GM23248 (cell line): ENCODE measurements at places on chromosomes 13 and 19. TPM values are rescaled to one million over a fixed set of nuclear protein-coding genes. Genes with fewer than 3 reads are reported as not detected.

DNA sequence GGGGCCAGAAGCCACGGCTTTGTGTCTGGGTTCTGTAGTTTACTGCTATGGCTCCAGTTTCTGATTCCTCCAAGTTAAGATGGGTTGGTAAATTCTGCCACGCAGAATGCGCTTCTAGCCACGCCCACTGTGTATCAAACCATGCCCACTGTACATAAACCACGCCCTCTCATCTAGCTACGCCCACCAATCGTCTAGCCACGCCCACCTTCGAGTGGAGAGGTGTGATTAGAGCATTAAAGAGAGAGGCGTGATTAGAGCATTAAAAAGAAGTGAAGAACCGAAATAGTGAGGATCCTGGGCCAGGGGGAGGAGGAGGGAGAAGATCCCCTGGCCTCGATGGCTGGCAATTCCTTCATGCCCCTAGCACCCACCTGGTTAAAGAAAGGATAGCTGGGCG, 43.7 kb upstream of the ADGRE5 start:
- peak; percentile 46 for DNase-seq

GRCh38 chr13:77267362-77267761, 59.5 kb downstream of the MYCBP2 start:
- DNase-seq: peak; percentile 75

DNA sequence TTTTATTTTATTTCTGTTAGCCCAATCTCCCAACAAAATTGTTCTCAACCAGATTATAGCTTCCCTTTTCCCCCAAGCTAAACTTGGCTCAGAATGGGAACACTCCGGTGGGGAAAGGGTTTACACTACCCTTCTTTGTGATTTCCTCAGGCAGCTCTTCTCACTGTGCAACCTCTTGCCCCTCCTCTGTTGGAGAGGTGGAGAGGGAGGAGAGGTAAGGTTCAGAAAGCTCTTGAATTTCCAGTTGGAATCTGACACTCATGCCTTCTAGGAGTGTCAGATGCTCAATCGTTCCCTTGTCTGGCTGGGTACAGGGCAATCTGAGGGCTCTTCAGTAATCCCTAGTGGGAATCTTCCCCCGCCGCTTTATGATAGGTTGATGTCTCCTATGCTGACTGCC, 486.1 kb upstream of the KLF12 start:
- DNase-seq: no peak

STOML3 gene
- not detected in 2 replicates for total RNA-seq

- DNase-seq: no peak
These were observed 7.1 kb downstream of the SPRED3 start for GRCh38 chr19:38395381-38396114.

GRCh38 chr19:34409189-34410164, 5.3 kb downstream of the PDCD2L start:
- no peak for DNase-seq

TTYH1 gene
- not detected in 2 replicates for total RNA-seq

C1QTNF9B gene
- not detected in 2 replicates for total RNA-seq

PRR20D gene
- total RNA-seq: not detected in 2 replicates

DNA sequence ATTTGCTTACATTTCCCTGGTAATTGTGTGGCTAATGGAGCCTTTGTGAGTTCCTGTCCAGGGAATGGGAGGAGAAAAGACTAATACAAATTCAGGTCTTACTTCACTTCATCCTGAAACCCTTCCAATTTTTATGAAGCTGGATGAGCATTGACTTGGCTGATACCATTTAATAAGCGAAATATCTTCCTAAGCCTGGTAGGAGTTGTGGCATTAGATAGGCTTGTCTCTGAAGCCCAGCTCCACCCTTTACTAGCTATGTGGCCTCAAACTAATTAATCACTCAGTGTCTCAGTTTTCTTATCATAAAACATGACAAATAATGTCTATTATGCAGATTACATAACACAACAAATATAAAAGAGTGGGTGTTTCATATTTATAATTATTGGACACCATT, 106.3 kb downstream of the FGF9 start:
- DNase-seq: no peak

DNA sequence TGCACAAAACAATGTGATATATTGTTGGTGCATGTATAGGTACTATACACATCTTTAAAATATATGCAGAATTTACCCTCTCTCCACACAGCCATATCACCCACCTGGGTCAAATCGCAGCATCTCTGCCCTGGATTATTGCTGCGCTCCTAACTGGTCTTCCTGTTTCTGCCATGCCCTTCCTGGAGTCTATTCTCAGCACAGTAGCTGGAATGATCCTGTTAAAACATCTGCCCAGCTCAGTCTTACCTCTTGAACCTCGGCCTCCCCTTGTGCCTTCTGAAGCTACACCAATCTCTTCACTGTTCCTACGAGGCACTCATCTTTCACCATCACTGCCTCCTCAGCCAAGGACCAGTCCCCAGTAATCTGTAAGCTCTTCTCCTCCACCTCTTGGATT, 25.5 kb upstream of the TNFRSF19 start:
- no peak for DNase-seq

DNA sequence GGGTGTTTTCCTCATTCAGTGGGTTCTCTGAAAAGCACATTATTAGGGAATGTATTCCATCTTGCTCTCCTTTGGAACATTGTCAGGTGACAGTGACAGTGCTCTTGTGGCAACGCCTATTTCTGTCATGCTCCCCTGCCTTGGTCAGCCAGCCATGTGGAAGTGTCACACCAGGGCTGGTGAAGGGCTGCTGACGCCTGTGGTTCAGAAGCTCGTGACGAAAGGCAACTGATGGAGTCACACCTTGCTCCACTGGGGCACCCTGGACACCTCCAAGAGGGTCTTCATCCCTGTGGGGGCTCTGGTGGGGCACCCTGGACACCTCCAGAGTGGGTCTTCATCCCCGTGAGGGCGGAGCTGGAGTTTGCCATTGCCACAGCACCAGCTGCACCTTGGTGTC, 68.9 kb upstream of the GPR183 start:
- DNase-seq: no peak

PSG3 gene
- total RNA-seq: not detected in 2 replicates

LGI4 gene
- 0.86 TPM in 1 of 2 replicates, not detected in the other for total RNA-seq

DNA sequence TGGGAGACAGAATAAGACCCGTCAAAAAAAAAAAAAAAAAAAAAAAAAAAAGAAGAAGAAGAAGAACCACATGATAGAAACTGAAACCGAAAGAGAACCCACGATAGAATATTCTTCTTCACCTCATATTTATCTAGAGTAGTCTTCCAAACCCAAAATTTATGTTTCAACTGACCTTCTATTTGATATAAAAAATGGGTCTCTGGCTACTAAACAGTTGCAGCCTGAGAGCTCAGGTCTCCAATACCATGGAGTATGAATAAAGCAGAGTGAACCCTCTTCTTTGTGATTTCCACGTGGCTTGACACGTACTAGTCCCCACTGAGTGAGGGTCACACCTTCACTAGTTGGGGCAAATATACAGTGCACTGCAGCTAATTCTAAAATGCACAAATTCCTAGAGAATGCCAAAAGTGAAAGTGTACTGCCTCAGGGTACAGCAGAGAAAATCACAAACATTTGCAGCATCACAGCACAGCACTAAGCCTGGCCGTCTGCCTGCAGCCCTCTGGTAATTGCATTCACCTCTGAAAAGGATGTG, 30.8 kb upstream of the RFC3 start:
- DNase-seq: peak; percentile 33

DNA sequence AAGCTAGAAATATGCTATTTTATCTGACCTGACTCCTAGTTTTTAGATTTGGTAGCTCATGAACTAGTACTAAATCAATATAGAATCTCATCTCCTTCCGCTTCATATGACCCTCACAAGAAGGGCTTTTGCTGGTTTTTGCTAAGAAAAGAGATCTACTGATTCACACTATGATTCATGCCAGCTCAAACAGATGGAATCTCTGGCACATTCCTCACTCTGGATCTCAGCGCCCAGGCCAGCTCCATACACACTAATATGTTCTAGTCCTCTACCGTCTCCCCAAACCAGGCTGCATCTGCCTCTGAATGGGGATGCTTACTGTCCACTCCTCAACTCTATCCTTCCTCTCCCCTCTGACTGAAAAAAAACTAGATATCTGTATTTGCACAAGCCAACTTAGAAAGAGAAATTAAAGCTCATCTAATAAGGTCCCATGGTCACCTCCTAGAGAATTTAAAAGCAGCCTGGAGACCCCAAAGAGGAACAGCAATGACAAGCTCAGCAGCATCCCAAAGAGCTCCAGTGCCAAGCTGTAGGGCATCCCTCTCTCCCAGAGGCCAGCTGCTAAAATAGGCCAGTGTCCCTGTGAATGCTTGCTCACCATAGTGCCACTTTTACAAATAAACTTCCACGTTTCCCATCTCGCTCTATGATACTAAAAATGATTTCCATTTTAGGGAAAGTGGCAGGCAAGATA, 74.9 kb downstream of the LHFPL6 start:
- DNase-seq: peak; percentile 97

ELSPBP1 gene
- not detected in 2 replicates for total RNA-seq

KLK3 gene
- not detected in 2 replicates for total RNA-seq

PSPN gene
- 0.22 and 0.89 TPM in 2 replicates for total RNA-seq

- no peak for DNase-seq
These were observed 776.4 kb upstream of the ATXN8OS start for GRCh38 chr13:69331245-69331644.

GRCh38 chr13:99014522-99014921, 36.7 kb upstream of the DOCK9 start:
- DNase-seq: no peak

GRCh38 chr19:40594255-40594654, 6.9 kb upstream of the LTBP4 start:
- peak; percentile 55 for DNase-seq

DNA sequence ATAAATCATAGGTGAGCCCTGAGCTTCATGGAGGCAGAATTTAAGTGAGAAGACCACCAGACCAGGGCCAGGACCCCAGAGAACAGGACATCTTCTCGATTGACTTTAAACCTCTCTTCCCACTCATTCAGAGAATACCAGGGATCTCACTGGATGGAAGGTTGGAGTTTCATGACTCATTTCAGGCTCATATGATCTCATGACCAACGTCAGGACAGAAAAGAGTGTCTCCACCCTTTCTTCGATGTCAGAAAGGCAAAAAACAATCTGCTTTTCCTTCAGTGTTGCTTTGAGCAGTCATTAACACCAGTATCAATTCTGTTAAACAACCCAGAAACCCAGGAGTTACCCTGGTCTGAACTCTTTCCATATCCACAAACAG, 361.0 kb downstream of the KLF12 start:
- DNase-seq: no peak

OR10H1 gene
- not detected in 2 replicates for total RNA-seq

FAM216B gene
- not detected in 2 replicates for total RNA-seq
